ENCODE measurements at places on chromosomes 7 and 10. TPM values are rescaled to one million over a fixed set of nuclear protein-coding genes. Genes with fewer than 3 reads are reported as not detected.

DNA sequence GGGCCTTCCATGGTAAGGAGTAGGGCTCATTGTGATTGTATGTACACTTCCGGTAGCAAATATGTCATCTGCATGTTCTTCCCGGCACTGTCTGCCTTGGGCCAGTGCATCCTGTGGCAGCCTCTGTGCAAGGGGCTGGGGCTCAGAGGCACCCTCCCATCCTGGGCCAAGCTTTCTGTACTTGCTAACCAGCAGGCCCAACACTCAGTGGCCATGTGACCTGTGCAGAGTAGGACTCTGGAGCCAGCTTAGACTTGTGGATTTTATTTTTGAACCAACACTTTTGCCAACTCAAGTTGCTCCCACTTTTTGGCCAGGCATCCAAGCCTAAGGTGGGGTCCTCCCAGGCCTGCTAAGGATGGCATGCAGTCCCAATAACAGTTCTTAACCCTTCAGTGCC is 25.0 kb downstream of the LDB3 start:
- DNase-seq, result no peak

DNA sequence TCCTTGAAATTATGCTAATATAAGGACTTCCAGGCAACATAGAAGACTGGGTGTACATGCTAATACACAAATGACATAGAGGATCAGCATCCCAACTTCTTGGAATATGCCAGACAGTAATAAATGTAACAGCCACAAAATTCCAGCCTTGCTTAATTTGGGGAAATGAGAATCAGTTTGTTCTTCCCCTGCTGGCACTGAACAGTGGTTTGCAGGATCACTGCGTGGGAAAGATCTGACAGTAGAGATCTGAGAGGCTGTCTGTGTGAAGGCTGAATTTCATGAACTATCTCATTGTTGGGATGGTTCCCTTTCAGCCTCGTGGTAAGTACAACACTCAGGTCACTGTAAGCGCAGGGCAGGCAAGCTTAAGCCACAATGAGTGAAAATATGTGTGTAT is 1078.0 kb downstream of the LRMDA start:
- no peak for DNase-seq

Gene AKR1C4
- not detected for total RNA-seq

DNA sequence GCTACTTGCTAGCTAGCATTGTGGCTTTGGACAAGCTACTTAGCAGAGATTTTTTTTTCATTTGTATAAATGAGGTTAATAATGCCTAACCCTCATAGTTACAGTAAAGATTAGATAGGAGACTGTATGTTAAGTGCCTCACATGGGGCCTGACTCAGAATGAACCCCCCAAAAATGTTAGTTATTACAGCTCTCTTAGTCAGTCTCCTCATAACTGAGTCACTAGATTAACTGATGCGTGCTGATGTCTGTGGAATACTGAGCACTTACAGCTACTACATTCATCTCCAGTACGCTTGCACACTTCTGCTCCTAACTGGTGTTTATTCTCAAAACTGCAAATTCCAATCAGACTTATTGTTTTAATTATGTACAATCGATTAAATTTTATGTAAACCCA is 315.3 kb downstream of the SNX13 start:
- DNase-seq, result no peak

DNA sequence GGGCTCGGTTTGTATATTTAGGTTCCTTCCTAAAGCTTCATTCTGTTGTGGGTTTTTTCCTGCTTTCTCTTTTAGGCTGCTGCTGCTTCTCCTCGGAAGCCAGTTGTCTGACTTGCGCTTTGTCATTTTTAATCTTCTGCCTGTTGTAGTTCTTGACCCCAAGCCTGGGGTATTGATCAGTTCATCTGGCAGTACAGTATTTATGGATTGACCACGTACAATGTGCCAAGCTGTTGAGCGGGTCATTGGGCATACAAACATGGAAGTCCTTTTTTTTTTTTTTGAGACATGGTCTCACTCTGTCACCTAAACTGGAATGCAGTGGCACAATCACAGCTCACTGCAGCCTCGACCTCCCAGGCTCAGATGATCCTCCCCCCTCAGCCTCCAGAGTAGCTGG is 4.3 kb downstream of the PROSER2 start:
- DNase-seq, result no peak

GRCh38 chr10:102627291-102627735 is 17.0 kb upstream of the TRIM8 start:
- DNase-seq, result peak; percentile 58

DNA sequence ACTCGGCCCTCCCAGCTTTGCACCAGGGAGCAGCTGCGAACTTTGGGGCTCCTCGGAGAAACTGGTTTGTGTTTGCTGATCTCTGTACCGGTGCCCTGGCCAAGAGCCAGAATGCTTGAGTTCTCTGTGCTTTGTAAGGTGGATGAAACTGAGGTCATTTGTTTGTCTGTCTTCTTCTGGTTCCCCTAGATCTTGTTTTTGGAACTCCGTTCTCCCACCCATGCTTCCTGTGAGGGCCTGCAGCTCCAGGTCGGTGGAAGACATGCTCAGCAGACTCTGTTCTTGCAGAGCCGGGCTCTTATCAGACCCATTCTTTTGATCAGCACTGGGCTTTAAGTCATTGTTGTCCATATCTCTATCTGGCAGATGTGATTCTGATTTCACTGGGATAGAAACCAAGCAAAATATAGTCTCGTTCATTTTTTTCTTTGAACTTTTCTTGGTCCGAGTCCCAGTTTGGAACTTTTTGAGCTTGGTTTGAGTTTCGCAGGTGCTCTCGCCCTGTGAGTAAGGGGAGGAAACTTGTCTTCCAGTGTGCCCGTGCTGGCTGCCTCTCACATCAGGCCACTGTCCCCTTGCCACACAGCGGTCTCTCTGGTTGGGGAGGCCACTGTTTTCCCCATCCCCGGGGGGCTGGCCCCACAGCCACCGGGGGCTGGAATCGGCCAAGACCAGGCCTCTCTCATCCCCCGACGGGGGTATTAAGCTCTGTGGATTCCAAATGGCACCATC is 31.2 kb downstream of the JCAD start:
- DNase-seq, result peak; percentile 86

DNA sequence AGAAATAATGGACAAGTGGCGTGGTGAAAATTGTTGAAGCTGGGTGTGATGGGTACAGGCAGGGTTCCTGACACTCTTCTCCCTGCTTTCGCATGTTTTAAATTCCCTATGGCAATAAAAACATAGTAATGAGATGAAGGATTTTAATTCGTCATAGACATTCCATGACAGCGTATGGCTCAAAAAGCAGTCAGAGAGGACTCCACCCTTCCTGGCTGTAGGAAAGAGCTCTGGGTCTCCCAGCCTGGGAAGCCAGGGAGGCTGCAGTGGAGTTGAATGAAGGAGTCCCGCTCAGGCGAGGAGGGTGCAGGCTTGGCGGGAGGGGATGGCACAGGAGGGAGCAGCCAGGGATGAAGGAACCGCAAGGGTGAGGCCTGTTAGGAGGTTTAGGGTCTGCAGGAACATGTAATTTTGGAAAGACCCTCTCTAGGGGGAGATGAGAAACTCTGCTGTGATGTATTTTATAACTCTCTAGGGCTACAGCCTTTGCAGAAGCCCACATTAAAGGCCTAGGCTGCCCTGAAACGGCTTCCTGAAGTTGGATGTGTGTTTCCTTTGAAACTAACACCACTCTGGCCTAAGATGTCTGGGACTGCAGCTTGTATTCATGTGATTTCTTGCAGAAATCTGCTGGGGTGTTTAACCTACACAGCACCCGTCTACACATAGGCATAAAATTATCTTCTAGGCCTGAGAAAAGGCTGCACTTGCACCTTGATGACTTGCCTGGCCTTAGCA is 7.6 kb upstream of the LARP4B start:
- no peak for DNase-seq

DNA sequence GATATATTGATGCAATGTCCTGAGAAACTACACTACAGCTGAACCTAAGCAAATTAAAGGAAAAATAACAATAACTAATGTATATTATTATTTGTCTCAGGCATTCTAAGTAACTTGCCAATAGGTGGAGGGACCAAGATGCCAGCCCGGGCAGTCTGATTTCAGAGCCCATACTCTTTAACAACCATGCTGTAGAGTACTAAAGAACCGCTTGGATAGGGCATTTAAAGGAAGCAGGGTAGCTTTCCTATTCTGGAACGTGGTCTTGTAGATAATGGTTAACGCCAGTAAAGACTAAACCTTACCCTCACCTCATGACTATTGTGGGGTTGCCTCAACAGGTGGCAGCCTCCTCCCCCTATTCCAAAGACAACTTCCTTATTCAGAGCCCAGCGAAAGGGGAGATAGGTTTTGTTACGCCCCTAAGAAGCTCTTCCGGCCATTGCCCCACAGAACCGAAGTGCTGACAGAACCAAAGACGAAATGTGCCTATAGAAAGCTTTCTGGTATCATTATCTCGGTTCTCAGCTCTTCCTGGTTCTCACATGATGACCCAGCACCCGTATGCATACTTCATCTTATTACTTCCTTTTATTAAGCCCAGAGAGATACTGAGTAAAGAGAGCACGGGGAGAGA is 707 bp upstream of the C1GALT1 start:
- DNase-seq, result peak; percentile 69

DNA sequence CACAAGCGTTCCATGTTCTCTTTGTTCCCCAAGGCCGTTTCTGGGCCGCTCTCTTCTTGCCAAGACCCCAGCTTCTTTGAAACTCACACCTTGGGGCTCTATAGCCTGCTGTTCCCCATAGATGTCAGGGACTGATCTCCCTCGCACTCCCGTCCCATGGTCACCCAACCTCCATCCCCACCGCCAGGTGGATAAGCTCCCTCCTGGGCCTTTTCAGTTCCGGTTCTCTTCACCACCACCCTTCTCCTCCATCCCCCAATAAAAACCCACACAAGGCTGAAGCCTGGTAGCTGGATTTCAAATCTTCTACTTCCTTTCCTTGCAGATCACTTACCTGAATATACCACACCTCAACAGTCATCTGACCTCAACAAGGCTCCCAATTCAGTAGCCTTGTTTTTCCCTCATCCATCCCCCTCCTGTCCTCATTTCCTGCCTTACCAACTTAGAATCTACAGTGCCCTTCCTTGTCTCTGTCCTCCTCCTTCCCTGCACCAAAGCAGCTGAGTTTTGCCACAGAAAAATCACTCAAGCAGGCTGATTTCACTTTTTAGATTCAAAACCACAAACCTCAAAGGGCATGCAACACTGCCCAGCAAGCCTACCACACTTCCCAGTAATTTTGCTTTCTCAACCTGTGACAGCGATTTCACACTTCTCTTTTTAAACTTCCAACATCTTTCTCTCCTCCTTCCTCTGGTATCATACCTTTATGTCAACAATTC is 7.7 kb downstream of the SLC37A3 start:
- DNase-seq, result no peak

Gene SEC24C
- total RNA-seq, result 50.0 TPM

DNA sequence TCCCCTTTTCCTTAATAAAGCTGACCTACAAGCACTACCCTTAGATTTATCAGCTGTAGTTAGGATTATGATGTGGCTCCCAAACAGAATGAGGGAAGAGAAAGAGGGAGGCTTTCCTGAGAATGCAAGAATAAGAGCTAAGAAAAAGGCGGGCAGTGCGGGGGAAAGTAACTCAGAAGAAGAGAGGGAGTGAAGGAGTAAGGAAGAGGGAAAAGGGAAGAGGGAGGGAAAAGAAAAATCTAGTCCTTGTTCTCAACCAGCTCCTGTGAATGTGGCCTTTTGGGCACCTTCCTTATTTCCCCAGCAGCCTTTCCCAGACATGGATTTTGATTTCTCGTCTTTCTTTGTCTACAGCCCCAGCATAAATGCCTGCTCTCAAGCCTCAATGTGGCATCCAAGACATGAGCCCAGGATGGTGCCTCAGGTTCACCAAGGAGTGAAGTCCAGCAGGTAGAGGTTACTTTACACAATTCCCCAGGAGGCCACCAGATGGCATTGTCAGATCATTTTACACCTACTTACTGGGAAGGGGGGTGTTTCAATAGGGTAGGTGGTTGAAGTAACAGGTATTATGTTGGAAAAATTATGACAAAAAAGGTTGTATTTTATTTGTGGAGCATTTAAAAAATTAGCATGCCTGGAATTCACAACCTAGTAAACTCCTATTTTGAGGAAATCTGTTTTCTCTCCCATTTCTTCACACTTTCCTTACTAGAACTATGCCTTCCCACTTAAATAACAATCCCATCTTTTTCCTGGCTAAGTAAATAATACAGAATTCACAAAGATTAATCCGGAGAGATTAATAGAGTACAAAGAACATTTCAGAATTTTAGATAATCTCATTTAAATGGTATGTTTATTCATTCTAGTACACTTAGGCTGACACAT is 106.5 kb downstream of the HTR7 start:
- peak; percentile 30 for DNase-seq

GRCh38 chr7:128890306-128891109 is 20.0 kb downstream of the KCP start:
- no peak for DNase-seq

GRCh38 chr7:49228426-49229098 is 304.2 kb downstream of the CDC14C start:
- no peak for DNase-seq

Gene PNLIP
- total RNA-seq, result 1.8 TPM

Gene GALNT17
- total RNA-seq, result 38.0 TPM

DNA sequence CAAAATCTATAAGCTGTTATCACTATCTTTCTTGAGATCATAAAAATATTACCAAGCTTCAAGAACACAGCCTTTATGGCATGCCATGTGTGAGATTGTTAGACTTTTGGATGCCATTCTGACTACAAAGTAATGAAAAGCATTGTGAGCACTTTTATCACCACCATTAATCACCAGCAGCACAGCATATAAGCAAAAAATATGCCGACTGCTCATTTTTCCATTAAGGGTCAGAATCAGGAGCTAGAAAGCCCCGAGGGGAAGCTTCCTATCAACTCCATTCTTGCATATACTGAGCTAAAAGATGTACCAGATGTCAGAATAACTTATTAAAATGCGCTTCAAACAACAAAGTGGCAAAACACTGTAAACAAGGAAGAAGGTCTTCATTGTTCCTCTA is 114.3 kb downstream of the LMBR1 start:
- no peak for DNase-seq

DNA sequence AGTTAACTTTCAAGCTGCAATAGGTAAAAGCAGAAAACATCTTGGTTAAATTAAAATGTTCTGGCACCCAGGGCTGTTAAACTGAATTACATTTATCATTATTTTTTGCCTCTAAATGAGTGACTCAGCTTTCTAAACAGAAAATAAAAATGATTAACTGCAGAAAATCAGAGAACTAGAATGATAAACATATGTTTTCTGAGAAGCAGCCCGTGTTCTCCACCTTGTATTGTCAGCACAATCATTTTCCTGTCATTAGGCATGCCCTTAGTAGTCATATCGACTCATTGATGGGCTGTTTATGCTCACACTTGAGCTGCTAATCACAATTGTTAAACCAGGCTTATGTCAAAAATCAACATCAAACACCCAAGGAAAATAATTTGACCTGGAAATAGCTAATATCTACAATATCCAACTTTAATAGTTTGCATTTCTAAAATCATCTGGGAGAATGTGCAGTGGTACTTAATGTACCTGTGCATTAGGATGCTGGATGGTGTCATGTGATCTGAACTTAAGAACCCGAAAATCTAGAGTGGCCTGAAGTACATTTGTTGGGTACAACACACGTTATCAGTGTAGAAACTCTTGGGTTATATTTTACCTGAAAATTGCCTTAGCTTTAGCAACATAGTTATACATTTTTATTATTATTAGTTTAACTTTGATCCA is 2.3 kb downstream of the MDFIC start:
- DNase-seq, result no peak
